ENCODE measurements at places on chromosomes 2 and 18.

DNA sequence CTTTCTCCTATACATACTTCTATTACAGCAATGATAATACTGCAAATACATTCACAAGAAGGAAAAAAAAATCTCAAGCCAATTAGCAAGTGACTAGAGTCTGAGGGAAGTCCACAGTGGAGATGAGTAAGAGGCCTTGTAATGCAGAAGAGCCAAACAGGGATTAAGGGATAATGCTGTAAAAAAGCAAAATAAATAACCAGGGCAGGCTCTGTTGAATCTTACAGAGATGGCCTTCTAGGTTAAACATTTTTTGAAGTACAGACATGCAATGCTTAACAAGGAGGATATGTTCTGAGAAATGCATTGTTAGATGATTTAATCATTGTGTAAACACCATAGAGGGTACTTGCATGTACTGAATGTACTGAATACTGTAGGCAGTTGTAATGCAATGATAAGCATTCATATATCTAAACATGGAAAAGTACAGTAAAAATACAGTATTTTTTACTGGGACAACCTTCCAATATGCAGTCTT is 122.1 kb upstream of the RMDN2 start:
- no peak for DNase-seq

- DNase-seq: no peak
Measured at GRCh38 chr2:159455330-159455918, 160.9 kb downstream of the BAZ2B start.

- DNase-seq: no peak
Measured at GRCh38 chr2:239732666-239733010, 292.5 kb downstream of the NDUFA10 start.

- DNase-seq: no peak
Measured at GRCh38 chr18:55654986-55655385, 67.0 kb upstream of the TCF4 start.

DNA sequence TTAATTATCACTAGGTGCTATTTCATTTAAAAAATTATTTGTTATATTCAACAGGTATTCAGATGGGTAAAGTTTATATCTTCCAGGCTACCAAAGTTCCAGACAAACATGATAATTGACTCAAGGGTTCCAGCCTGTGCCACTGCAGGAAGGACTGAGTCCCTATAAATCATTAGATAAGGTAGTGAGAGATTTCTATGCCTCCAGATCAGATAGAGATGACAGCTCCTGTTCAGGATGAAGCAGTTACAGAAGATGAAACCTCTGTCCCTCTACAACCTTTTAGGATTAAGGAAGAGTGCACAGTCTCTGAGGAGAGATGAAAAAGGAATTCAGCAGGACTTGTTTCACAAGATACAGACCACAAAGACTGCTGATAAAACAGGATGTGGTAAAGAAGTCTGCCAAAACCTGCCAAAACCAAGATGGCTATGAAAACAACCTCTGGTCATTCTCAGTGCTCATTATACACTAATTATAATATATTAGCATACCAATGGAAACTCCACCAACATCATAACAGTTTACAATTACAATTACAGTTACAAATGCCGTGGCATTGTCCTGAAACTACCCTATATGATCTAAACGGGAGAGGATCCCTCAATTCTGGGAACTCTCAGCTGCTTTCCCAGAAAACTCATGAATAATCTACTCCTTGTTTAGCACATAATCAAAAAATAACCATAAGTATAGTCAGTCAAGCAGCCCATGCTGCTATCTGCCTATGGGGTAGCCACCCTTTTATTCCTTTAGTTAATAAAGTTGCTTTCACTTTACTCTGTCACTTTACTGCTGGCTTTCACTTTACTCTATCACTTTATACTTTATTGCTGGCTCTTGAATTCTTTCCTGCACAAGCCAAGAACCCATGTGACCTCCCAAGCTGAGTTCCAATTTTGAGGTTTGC is 288.5 kb downstream of the PDE11A start:
- no peak for DNase-seq

GRCh38 chr2:1653956-1654695 is 90.2 kb downstream of the PXDN start:
- DNase-seq: no peak
